ENCODE measurements at places on chromosomes 7 and 10.

GRCh38 chr7:132030086-132030568 lies 473.7 kb upstream of the PODXL start:
- no peak for DNase-seq

DNA sequence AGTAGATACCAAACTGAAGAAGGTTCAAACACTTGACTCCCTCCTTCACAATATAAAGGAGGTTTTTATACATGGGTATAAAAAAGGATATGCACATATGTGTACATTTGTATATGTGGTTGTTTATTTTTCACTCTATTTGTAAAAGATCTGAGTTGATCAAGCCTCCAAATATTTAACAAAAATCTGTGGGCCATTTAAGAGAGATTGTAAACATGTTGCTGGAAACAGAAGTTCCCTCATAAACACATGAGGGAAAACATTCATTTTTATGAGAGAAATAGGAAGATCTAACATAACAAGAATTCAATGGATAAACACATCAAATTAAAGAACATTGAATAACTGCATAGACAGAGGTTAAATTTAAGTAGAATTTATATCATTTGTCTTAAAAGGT lies 81.7 kb downstream of the COL28A1 start:
- DNase-seq = no peak

- DNase-seq = no peak
Measured at GRCh38 chr7:102132209-102132752, 154.4 kb upstream of the SH2B2 start.

GRCh38 chr10:2122431-2123124 lies 385.3 kb upstream of the ADARB2 start:
- DNase-seq = no peak

DNA sequence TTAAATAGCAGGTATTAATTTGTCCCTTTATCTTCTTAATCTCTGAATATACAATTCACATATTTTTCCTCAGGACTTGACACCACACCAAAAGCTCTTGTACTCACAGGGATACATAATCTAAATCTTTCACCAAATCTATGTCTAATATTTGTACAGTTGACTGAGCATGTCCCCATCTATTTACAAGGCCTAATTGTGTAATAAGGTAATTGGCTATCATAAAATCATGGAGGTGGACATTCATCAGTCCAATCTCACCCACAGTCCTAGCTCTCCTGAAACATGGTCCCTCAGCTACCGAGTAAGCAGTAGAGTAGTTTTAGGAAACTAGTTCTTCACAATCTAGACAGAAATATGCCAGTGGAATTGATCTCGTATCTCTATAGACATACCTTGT lies 30.3 kb upstream of the EGFR start:
- DNase-seq = no peak

- no peak for DNase-seq
Measured at GRCh38 chr10:6018422-6018821, 41.1 kb upstream of the IL15RA start.

- no peak for DNase-seq
Measured at GRCh38 chr7:139252451-139252850, 21.4 kb downstream of the UBN2 start.
